ENCODE measurements at places on chromosomes 16 and 17.
A peak's percentile ranks its signal among the peaks of the same experiment; 100 is the strongest.

- DNase-seq: peak; percentile 55
These were observed 2.4 kb downstream of the NXN start for GRCh38 chr17:977166-977565.

- DNase-seq: no peak
These were observed 2.4 kb downstream of the EPN2 start for GRCh38 chr17:19239544-19239943.

GRCh38 chr16:59688006-59688405 is 953.9 kb upstream of the GOT2 start:
- no peak for DNase-seq

GRCh38 chr17:40089077-40089895 is 11.1 kb downstream of the NR1D1 start:
- DNase-seq: no peak

DNA sequence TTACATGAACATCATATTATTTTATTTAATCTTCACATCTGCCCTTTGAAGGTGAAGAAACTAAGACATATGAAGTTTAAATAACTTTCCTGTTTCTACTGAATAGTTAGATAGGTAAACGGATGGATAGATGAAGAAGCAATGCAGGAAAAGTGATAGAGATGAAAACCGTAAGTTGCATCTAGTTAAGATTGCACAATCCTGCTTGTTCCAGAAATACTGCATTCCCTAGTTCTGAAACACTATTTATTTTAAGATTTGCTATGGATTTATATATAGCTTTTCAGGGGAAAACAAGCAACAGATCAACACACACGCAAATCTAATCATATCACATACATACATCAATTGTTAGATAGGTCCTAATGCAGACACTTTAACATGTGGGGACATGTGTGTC is 512.7 kb upstream of the C16orf82 start:
- DNase-seq: no peak

DNA sequence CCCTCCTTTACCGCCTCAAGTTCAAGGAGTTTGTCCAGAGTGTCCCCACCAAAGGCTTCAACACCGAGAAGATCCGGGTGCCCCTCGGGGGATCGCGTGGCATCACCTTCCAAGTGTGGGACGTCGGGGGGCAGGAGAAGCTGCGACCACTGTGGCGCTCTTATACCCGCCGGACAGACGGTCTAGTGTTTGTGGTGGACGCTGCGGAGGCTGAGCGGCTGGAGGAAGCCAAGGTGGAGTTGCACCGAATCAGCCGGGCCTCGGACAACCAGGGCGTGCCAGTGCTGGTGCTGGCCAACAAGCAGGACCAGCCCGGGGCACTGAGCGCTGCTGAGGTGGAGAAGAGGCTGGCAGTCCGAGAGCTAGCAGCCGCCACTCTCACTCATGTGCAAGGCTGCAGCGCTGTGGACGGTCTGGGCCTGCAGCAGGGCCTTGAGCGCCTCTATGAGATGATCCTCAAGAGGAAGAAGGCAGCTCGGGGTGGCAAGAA is 1.1 kb downstream of the ARL4D start:
- DNase-seq: no peak

DNA sequence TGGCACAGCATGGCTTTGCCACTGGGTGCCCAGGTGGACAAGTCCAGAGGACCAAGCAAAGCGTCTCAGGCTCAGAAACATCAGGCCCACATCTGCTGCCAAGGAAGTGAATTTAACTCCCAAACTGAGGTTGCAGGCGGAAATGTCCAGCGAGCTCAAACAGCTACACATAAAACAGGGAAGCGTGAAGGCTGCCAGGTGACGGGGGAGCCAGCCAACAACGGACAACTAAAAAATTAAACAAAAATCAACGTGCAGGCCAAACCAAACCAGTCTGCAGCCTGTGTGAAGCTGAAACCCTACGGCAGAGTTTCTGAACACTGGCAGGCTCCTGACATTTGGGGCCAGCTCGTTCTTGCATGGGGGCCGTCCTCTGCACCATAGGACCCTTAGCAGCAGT is 2.5 kb downstream of the TK1 start:
- no peak for DNase-seq

Data from fibroblast of upper back skin (primary cell).